ENCODE measurements at places on chromosomes 1 and 21. TPM values are rescaled to one million over a fixed set of nuclear protein-coding genes. Genes with fewer than 3 reads are reported as not detected.
A peak's percentile ranks its signal among the peaks of the same experiment; 100 is the strongest.

The NOS1AP gene
- total RNA-seq: not detected

The RNF186 gene
- not detected for total RNA-seq

The SYT14 gene
- 1.4 TPM for total RNA-seq

The EVA1C gene
- total RNA-seq: 0.89 TPM

The LRRC7 gene
- not detected for total RNA-seq

The LAMC1 gene
- 727 TPM for total RNA-seq

The B3GALT2 gene
- total RNA-seq: 4.7 TPM

The ACOT11 gene
- 4.8 TPM for total RNA-seq

The BATF3 gene
- total RNA-seq: 0.86 TPM

The ZNF683 gene
- not detected for total RNA-seq

The NGF gene
- 27.1 TPM for total RNA-seq

The BCAR3 gene
- 83.2 TPM for total RNA-seq

DNA sequence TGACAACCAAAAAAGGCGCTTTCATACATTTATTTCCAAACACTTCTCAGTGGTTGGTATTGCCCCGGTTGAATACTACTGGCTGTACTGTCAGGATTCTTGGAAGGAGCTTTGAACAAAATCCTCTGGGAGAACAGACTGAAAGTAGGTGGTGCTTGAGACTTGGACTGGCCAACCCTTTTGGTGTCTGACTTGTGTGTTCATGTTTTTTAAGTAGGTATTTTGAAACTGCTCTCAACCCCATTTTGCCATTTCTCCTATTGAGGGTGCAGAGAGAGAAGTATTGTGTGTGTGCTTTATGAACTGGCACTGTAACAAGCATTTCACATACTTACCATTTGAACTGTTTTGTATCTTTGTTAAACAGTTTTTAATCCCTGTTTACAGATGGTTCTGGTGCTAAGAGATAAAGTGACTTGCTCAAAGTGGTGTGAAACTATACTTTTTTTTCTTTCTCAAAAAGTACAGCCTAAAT, 21.2 kb downstream of the ARID1A start:
- peak; percentile 41 for DNase-seq
- no peak overlapping the region for H3K27ac ChIP-seq
- H3K27me3 ChIP-seq: no peaks in the 10 kb centered on the region
- H3K4me3 ChIP-seq: no peak overlapping the region

GRCh38 chr1:75969550-75969949, 37.3 kb upstream of the ASB17 start:
- no peak overlapping the region for H3K27ac ChIP-seq
- peaks cover 3% of the 10 kb centered on the region for H3K4me1 ChIP-seq
- H3K4me3 ChIP-seq: no peak overlapping the region
- H3K36me3 ChIP-seq: no peaks in the 10 kb centered on the region
- H3K27me3 ChIP-seq: no peaks in the 10 kb centered on the region

- H3K4me1 ChIP-seq: peaks cover 14% of the 10 kb centered on the region
- DNase-seq: no peak
- no peaks in the 10 kb centered on the region for H3K36me3 ChIP-seq
Measured at GRCh38 chr1:224182057-224182865, 779 bp upstream of the DEGS1 start.

- peak overlapping the region; percentile 88 for H3K4me3 ChIP-seq
- no peaks in the 10 kb centered on the region for H3K27me3 ChIP-seq
- peak; percentile 28 for DNase-seq
- H3K36me3 ChIP-seq: no peaks in the 10 kb centered on the region
Measured at GRCh38 chr1:205632669-205633169, 908 bp upstream of the ELK4 start.

DNA sequence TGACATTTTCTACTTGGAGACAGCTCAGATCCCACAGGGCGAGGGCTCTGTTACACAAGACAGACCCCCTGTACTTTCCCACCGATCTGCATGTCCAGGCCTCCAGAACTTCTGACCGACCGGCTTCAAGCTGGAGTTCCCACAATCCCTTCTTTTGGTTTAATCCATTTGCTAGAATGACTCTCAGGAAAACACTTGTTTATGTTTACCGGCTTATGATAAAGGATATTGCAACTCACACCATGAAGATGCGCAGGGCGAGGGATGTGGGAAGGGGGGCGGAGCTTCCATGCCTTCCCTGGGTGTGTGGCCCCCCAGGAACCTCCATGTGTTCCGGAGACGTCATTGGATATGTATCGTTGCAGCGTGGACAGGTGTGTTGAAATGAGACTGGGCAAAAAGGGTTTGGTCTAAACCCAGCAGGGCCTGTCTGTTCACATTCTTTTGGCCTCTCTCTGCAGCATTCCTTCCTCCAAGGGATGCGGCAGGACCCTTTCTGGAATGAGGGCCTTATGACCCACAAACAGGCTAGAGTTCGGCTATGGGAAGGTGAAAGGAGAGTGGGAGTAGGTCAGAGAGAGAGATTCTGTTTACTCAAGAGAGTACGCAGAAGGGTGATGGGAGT, 7.5 kb upstream of the IGSF5 start:
- H3K27me3 ChIP-seq: no peaks in the 10 kb centered on the region
- DNase-seq: no peak
- no peak overlapping the region for H3K4me3 ChIP-seq
- no peaks in the 10 kb centered on the region for H3K36me3 ChIP-seq
- H3K27ac ChIP-seq: no peak overlapping the region

DNA sequence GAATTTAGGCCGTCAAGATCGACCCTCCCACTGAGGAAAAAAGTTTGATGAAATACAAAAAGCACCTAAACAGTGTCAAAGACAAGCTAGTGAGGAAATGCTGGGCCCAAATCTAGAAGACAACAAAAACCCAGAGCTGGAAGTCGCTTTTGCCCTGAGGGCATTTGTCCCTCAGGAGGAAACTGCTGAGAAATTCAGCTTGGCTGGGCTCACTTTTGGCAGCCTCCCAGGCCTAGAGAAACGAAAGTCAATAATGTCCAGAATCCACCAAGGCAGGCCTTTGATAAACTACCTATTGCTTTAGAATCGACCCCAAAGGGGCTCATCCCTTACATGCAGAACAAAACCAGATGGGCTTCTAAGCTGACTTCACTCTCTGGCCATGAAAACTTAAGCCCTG, 38.9 kb downstream of the SYT2 start:
- DNase-seq: peak; percentile 17
- H3K27ac ChIP-seq: no peak overlapping the region
- no peak overlapping the region for H3K4me3 ChIP-seq
- H3K4me1 ChIP-seq: no peaks in the 10 kb centered on the region

DNA sequence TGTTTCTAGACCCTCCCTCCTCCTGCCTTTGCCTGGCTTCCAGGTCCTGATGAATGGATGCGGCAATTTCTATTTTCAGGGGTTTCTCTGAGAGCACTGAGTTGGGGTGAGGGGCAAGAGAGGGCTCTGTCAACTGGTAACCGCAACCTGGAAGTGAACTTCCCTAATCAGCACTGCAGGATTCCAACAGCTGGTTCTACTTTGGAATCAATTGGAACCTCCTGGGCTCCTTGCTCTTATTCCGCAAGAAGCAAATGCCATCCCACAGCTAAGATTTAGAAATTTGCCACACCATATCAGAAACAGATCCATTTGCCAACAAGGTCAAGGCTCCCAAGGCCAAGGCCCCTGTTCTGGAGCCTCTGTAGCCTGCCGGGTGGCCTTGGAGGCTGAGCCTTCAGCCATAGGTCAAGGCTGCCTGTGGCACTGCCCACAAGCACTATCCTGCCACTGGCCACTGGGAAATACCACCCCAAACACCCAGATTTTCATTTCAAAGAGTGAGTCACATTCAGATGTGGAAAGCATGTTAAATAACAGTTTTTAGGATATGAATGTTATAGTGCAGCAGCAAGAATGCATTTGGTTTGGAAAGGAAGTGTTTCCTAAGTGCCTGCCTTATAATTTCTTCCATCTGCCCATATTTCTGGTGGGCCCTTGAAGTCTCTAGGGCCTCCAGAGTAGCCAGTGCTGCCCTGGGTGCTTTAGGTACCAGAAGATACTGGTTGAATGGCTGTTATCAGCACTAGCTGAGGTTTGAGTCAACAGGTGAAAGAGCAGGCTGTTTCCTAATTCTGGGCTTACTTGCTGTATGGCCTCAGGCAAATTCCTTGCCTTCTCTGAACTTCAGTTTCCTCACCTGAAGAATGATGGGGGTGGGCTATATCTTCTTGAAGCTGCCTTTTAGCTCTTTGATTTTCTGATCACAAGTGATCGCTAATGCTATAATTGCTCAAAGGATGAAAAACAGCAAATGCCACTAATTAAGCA, 56.3 kb upstream of the JUN start:
- H3K4me1 ChIP-seq: peaks cover 21% of the 10 kb centered on the region
- peak overlapping the region; percentile 16 for H3K27ac ChIP-seq
- H3K27me3 ChIP-seq: no peaks in the 10 kb centered on the region
- no peak overlapping the region for H3K4me3 ChIP-seq
- DNase-seq: peak; percentile 68

GRCh38 chr1:224670506-224670905, 54.4 kb downstream of the CNIH3 start:
- H3K27me3 ChIP-seq: no peaks in the 10 kb centered on the region
- no peaks in the 10 kb centered on the region for H3K36me3 ChIP-seq
- DNase-seq: peak; percentile 37
- no peak overlapping the region for H3K4me3 ChIP-seq
- no peak overlapping the region for H3K27ac ChIP-seq
- H3K4me1 ChIP-seq: no peaks in the 10 kb centered on the region

GRCh38 chr1:64240206-64240605, 36.8 kb downstream of the UBE2U start:
- peak; percentile 44 for DNase-seq
- peaks cover 19% of the 10 kb centered on the region for H3K4me1 ChIP-seq
- H3K4me3 ChIP-seq: no peak overlapping the region
- H3K27me3 ChIP-seq: no peaks in the 10 kb centered on the region
- H3K27ac ChIP-seq: no peak overlapping the region

- H3K27me3 ChIP-seq: no peaks in the 10 kb centered on the region
- DNase-seq: peak; percentile 79
- H3K27ac ChIP-seq: peak overlapping the region; percentile 44
- peak overlapping the region; percentile 5 for H3K4me3 ChIP-seq
- H3K4me1 ChIP-seq: peaks cover 17% of the 10 kb centered on the region
- H3K36me3 ChIP-seq: no peaks in the 10 kb centered on the region
Measured at GRCh38 chr1:97797403-97798183, 123.2 kb downstream of the DPYD start.

GRCh38 chr1:203777596-203777995, 12.6 kb downstream of the LAX1 start:
- no peaks in the 10 kb centered on the region for H3K4me1 ChIP-seq
- H3K36me3 ChIP-seq: no peaks in the 10 kb centered on the region
- H3K27me3 ChIP-seq: no peaks in the 10 kb centered on the region
- no peak overlapping the region for H3K4me3 ChIP-seq
- no peak overlapping the region for H3K27ac ChIP-seq

- H3K36me3 ChIP-seq: no peaks in the 10 kb centered on the region
- peaks cover 12% of the 10 kb centered on the region for H3K27me3 ChIP-seq
- no peak overlapping the region for H3K27ac ChIP-seq
- H3K4me1 ChIP-seq: no peaks in the 10 kb centered on the region
- DNase-seq: no peak
Measured at GRCh38 chr1:23617084-23617521, 57.8 kb upstream of the ID3 start.

- H3K27ac ChIP-seq: peak overlapping the region; percentile 7
- peaks cover 5% of the 10 kb centered on the region for H3K4me1 ChIP-seq
- no peaks in the 10 kb centered on the region for H3K36me3 ChIP-seq
- peaks cover 5% of the 10 kb centered on the region for H3K27me3 ChIP-seq
- peak overlapping the region; percentile 48 for H3K4me3 ChIP-seq
Measured at GRCh38 chr1:99808391-99809115, 41.6 kb upstream of the AGL start.

DNA sequence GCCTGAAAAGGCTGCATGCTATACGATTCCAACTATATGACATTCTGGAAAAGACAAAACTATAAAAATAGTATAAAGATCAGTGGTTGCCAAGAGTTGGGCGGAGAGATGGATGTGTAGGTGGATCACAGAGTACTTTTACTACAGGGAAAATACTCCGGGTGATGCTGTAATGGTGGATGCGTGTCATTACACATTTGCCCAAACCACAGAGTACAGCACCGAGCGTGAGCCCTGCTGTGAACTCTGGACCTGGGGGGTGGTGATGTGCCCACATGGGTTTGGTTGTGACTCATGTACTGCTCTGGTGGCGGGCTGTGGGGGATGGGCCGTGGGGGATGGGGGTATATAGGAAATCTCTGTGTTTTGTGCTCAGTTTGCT, 162.7 kb upstream of the COL6A1 start:
- DNase-seq: peak; percentile 84
- H3K36me3 ChIP-seq: no peaks in the 10 kb centered on the region
- H3K27ac ChIP-seq: peak overlapping the region; percentile 42

DNA sequence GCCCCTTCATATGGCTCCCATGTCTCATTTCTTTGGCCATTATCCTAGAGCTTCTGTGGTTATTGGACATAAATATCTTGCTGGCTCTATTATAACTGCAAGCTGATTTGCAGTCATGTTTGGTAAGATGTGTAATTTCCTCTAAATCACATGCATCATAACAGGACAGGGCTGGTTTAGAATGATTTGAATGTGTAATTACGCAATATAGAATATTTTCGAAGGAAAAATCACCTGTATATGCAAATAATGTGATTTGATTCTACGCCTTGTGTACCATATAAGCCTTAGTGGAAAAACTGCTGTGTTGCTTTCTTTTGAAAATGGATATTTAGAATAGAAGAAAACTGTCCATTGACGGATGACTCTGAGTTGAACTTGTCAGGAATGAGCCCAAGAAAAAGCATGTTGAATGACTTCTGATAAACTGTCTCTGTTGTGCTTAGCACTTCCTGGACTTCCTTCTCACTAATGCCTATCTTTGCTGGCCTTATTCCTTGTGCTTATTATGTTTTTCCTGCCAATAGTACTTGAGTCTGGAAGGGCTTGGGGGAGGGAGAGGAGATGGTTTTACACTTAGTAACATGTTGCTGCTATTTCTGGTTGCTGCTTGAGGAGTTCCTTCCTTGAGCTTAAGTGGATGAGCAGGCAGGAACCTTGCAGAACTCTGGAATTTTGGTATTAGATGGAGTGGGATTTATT, 6.5 kb downstream of the CACHD1 start:
- DNase-seq: peak; percentile 86
- no peak overlapping the region for H3K4me3 ChIP-seq
- H3K36me3 ChIP-seq: no peaks in the 10 kb centered on the region
- H3K27ac ChIP-seq: peak overlapping the region; percentile 49
- peaks cover 22% of the 10 kb centered on the region for H3K4me1 ChIP-seq
- no peaks in the 10 kb centered on the region for H3K27me3 ChIP-seq

GRCh38 chr1:218495931-218496330, 150.8 kb downstream of the TGFB2 start:
- no peaks in the 10 kb centered on the region for H3K27me3 ChIP-seq
- peaks cover 40% of the 10 kb centered on the region for H3K4me1 ChIP-seq

- peak; percentile 59 for DNase-seq
- no peak overlapping the region for H3K4me3 ChIP-seq
- H3K27me3 ChIP-seq: no peaks in the 10 kb centered on the region
- peaks cover 7% of the 10 kb centered on the region for H3K4me1 ChIP-seq
- H3K27ac ChIP-seq: peak overlapping the region; percentile 32
- no peaks in the 10 kb centered on the region for H3K36me3 ChIP-seq
Measured at GRCh38 chr1:17531682-17532487, 7.6 kb upstream of the ARHGEF10L start.

Data from GM23248 (cell line).